ENCODE measurements at places on chromosomes 6 and 20.

DNA sequence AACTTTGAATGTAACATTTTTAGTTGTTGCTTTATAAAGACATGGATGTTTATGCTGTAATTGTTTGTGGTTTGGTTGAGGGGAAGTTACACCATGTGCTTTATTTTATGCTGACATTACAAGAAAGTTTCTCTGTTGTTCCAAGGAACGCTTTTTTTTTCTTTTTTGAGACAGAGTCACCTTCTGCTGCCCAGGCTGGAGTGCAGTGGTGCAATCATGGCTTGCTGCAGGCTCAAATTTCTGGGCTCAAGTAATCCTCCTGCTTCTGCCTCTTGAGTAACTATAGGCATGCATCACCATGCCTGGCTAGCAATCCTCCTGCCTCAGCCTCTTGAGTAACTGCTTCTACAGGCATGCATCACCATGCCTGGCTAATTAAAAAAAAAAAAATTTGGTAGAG lies 21.0 kb upstream of the IFNGR1 start:
- peak; percentile 97 for DNase-seq

DNA sequence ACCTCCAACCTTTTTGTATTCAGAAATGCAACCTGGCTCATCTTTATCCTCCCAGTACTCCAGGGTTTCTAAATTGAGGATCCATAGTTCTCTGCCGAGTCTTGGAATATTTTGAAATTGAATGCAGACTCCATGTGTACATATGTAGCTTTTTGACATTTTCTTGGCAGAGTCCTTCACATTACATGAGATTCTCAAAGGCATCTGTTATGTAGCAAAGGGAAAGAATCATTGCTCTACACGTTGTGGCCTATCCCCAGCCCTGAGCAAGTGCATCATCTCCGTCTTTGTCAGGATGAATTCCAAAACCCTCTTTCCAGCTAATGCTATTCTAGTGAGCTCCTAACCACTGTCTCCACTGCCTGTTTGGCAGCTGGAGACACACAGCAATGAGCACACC lies 742.9 kb downstream of the DHX35 start:
- DNase-seq = no peak

DNA sequence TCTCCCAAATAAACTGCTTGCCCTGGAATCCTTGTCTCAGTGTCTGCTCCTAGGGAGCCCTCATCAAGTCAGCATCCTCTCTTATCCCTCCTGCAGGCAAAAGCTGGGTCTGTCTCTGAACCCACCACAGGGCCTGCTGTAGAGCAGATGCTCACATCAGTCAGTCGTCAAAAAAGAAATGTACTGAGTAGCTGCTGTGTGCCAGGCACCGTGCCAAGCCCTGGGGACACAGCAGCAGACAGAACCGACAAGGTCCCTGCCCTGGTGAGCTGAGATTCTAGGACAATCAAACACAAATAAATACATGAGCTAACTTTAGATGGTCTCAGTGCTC lies 68.5 kb downstream of the EYA2 start:
- no peak for DNase-seq

- no peak for DNase-seq
Observed at GRCh38 chr20:63856098-63856511, 5.2 kb upstream of the ABHD16B start.

DNA sequence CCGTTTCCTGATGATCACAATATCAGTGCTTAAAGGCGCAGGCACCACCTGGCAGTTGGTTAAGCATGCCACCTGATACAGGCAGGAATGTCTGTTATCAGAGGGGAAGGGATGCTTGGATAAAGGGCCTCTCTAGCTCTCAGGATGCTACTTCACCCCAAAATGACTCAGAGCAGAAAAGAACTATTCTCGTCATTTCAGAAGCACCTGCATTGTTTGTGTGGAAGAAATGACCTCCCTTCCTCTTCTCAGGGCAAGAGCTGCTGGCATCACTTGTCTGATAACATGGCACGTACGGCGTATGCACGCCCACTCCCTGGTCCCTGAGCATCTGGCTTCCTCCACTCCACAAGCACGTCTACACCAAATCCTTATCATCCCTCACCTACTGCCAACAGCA lies 47.3 kb downstream of the ATP9A start:
- no peak for DNase-seq

DNA sequence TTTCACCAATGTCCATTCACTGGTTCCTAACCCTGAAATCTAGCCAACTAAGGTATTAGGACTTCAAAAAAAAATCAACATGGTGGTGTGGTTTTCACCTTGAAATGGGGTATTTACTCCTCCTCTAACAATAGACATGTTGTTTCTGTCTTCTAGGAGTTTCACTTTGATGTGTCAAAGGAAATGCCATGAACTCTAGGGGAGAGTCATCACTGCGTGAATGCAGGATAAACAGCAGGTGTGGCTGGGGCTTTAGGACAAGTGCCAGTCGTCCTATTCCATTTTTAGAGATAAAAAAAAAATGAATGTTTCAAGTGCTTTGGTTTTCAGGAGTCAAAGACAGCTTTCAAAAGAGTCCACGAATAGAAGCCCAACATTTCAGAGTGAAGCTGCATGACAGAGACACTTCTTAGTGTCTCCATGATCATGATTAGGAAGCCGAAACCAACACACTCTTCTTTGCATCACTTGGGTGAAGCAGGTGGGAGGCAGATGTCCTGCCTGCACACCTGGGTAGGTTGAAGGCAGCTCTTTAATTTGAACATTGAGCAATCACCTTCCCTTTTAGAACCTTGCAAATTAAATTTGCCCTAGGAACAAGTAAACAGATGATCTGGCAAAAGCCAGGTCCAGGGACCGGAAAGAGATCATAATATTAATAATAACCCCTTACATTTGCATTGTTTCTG lies 328.5 kb upstream of the PRDM1 start:
- no peak for DNase-seq

DNA sequence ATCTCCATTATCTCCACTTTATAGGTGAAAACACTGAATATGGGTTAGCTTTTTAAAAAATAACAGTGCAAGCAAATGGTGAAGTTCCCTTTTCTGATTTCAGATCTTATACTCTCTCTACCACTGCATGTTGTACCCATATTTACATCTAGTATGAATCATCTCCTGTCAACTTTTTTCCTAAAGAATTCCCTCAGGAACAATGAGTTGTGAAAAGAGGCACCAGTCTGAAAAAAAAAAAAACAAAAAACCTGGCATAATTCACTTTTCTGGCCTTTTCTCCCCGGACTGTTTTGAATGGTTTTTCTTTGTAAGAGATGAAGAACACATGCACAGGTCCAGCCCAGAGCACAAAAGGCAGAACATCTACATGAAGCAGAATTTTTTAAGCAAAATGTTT lies 596.0 kb downstream of the COL12A1 start:
- no peak for DNase-seq

- no peak for DNase-seq
Observed at GRCh38 chr6:164825386-164825785, 484.0 kb downstream of the C6orf118 start.

- DNase-seq = no peak
Observed at GRCh38 chr6:65088575-65088974, 618.5 kb downstream of the EYS start.

GRCh38 chr6:1963596-1963995 lies 281.8 kb downstream of the GMDS start:
- DNase-seq = no peak

- no peak for DNase-seq
Observed at GRCh38 chr20:51402201-51402600, 140.3 kb downstream of the NFATC2 start.

DNA sequence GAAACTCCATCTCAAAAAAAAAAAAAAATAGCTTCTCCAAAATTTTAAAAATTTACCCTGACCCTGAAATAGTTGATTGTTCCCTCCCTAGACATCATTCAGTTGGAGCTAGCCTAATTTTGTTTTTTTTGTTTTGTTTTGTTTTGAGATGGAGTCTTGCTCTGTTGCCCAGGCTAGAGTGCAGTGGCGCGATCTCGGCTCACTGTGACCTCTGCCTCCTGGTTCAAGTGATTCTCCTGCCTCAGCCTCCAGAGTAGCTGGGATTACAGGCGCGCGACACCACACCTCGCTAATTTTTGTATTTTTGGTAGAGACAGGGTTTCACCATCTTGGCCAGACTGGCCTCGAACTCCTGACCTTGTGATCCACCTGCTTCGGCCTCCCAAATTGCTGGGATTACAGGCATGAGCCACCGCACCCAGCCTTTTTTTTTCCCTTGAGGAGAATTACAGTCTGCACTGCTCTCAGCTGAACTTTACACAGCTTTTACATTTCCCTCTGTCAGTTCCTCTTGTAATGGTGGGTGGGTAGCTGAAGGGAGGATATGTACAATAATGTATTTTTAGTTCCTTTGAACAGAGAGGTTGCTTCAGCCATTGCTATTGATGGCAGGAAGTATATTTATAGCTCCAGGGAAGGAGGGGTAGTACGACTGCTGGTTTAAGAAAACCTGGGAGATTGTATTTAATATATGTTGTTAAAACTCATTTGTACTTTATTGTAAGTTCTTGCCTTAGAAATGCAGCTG lies 27.7 kb downstream of the PTPRA start:
- DNase-seq = peak; percentile 92

DNA sequence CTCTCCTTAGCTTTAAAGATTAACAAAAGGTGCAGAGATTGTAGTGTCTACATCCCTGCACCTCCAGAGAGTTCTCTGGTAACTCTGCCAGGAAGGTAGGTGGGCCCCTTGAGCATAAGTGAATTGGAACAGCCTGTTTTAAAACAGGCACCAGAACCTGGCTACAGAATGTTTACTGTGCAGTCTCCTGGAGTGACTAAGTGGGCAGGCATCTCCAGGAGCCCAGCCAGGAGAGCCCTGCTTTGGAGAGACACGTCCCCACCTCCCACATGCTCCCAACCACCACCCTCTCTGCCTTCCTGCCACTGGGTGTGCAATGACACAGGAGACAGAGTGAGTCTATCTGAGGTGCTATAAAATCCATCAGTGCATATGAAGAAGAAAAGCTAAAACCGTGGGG lies 110.3 kb upstream of the EYA4 start:
- no peak for DNase-seq

DNA sequence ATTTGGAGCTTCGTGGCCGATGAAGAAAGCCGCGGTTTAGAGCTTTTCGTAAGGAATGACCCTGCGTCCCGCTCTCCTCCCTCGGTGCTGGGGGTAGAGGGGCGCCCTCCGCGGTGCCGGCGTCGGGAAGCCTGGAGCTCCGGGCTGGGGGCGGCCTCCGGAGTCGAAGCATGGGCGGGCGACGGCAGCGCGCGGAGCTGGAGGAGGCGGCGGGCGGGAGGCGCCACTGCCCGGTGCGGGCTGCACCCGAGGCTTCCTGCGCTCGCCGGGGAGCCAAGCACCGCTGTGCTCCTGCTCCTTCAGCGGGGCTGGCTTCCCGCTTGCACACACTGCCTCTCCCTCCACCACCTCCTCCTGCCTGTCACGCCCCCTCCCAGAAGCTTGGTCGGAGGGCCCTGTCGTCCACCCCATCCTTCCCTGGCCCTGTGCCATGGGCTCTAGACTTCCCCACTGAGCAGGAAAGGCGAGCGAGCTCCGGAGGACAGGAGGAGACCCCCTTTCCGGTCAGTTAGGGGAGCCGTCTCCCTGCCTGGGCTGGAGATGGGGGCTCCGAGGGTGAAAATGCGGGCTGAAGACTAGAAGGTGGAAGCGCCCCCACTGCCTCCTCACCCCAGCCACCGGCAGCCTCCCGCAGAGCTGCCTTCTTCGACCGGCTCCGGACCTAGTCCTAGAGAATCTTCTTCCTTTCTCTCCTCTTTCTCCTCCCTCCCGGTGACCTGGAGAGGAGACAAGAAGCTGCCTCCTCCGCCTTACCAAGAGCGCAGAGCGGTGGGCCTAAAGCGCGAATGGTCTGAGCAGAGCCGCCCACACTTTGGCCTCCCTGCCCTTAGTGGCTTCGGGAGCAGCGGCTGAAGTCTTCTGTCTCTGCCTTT lies 1.8 kb downstream of the CDH4 start:
- DNase-seq = no peak

GRCh38 chr6:1581120-1581991 lies 28.4 kb upstream of the FOXC1 start:
- DNase-seq = no peak

GRCh38 chr6:40473026-40473425 lies 114.1 kb downstream of the LRFN2 start:
- no peak for DNase-seq
